ENCODE measurements at places on chromosomes 2 and 18.

DNA sequence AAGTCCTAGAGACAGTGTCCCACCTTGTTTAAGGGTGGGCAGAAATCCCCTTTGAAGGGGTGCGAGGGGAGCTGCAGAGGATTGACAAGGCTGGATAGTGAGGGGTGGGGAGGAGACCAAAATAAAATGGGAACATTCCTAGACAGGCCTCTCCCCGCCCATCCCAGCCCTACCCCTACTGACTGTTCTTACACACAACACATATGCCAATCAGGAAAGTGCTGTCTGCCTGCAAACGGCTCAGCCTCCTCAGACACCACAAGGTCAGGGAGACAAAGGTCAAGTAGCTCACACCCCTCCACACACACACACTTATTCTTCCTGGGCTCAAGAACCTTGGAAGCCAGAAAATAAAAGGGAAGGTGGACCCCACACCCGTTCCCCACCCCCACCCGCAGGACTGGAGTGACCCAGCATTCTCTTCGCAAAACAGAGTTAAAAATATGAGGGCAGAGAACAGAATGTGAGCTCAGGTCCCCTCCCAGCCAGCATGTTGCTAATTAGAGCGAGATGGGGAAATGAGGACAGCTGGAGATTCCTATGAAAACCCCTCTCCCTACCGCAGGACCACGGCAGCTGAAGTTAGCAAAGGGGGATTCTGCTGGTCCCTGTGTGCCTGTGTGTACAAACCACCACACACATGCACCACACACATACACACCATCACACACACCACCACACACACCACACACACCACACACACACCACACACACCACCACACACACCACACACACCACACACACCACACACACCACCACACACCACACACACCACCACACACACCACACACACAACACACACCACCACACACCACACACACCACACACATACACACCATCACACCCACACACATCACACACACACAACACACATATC, 197.8 kb downstream of the TNS1 start:
- DNase-seq = no peak

DNA sequence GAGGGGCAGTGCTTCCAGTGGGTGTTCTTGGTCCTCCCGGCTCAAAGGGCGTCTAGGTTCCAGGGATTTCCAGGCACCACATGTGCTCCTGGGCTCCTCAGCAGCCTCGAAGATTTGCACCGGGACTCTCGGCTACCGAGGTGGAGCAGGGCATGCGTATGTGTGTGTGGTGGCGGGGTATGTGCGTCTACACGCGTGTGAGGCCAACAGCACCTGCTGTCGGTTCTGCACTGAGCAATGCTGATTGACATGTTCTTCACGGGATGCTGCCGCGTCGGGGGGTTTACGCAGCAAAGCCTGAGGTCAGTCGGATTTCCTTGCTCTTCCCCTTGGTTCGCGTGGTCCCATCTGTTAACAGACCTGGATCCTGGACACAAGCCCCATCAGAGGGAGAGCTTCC, 119.8 kb downstream of the NDUFA10 start:
- no peak for DNase-seq

DNA sequence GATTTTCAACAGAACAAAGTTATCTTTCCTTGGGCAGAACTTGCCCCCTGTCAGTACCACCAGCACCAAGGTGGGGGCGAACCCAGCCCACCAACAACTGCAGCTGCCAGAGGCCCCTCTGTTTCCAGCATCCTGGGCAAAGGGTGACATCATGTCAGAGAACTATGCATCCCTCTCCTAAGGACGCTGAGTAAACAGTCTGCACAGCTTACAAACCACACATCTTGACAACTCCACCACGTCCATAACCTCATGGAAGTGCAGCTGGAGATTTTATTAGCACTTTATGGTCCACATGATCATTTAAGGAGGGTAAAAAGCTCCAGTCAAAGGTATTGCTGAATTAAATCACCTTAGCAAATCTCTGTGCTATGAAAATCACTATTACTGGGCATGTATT, 40.4 kb downstream of the PIEZO2 start:
- DNase-seq = no peak

- peak; percentile 76 for DNase-seq
These were observed 132.2 kb downstream of the FMNL2 start for GRCh38 chr2:152466980-152467676.
